ENCODE measurements at places on chromosomes 6 and 20.

DNA sequence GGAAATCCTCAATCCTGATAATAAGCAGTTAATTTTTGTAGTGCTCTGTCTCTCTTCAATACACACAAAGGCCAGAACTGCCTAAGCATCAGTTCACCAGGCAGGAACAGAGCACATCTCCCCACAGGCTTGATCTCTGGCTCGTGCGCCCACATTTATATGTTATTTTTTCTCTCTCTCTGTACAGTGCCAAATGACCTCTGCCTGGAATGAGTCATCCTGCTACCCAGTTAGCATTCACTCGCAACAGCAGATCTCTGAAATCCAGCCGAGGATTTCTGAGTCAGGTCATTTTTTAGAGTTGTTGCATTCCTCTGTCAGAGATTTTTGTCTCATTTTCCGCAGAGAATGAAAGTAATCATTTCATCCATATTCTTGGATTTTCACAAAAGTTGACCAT, 107.1 kb downstream of the COL12A1 start:
- no peak for DNase-seq

DNA sequence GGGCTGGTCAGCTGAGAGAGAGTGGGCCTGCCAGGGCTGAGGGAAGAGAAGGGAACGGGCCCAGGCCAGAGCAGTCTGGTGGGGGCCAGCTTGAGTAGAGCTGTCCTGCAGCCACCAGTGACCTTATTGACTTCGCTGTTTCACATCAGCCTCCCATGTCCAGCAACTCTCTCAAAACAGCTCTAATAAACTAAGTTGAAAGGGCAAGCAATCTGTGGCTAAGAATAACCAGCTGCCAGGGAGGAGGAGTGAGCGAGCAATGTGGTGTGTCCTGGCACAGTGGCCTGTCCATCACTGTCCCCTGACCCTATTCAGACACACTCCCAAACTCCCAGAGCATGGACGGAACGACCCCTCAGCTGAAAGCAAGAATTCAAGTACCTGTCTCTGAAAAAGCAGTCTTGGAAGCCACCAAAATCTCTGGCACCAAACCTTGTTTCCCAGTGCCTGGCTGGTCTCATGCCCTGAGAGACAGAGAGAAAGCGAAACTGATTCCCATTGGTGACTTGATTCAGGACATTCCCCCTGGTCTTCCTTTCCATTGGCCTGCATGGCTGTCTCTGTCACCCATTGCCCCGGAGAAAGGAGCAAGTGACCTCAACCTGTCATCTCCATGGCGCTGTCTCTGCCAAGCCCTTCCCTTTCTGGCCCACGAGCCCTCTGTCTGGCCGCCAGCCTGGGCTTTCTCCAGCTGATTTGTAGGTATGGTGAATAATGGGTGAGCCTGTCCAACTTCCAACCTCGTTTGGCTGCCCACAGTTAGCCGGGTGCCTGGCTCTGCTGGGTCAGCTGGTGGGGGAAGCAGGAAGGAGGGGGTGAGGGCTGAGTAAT, at the start of gene DDO:
Gene DDO, minus strand, starts transcription at position 490 of the 831 bp plus-strand sequence. CDS start 2,113 bp downstream, outside the sequence.
- DNase-seq: no peak

DNA sequence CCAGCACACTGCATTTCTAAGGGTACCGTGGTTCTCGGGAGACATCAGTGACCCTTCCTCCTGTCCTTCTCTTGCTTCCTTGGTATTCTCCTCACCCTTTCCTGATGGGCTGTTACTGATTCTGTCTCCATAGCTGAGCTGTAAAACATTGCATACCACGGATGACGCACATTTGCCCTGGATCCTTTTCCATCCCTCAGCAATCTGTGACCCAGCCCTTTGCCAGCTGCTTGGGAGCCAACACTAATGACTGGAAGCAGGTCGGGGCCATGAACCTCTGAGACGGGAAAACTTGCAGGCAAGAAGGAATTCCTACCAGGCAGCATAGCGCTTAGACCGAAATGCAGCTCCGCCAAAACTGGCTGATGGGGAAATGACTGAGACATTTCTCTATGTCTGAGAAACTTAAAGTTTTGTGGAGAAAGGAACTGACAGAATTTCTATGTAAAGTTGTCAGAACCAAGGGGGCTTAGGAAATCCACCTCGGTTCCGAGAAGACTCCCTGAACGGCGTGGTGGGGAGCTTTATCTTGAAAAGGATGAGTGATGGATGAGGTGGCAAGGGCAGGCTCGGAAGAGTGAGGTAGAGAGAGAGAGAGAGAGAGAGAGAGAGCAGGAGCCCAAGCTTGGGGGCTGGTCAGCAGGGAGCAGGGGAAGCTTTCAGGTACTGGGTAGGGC, 19.2 kb downstream of the TUBB2B start:
- DNase-seq: no peak

GRCh38 chr20:17518339-17519052, 12.7 kb downstream of the BFSP1 start:
- DNase-seq: no peak

- DNase-seq: no peak
These were observed 242.2 kb upstream of the ECI2 start for GRCh38 chr6:4377603-4378002.

GRCh38 chr6:136404627-136405419, 115.2 kb upstream of the BCLAF1 start:
- no peak for DNase-seq

DNA sequence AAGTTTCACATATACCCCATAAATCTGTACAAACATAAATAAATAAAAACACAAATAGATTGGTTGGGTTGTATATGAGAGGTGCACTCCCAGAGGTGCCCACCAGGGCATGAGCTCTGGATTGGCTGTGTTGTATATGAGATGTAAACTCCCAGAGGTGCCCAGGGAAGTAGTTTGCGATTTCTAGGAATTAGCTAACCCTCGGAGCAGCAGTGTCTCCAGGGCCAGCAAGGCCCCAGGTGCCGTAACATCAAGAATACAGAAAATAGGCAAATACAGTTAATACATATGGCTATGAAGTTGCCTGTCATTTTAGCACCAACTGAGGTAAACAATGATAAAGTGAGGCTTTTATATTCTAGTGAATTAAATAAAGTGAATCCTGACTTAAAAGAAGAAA, 5.4 kb upstream of the GINM1 start:
- no peak for DNase-seq

GRCh38 chr20:36850759-36851158, 25.2 kb upstream of the TLDC2 start:
- DNase-seq: no peak

GRCh38 chr6:15330174-15330944, 84.5 kb downstream of the JARID2 start:
- DNase-seq: peak; percentile 62

- DNase-seq: no peak
These were observed 63.8 kb downstream of the MBOAT1 start for GRCh38 chr6:20148433-20148832.

DNA sequence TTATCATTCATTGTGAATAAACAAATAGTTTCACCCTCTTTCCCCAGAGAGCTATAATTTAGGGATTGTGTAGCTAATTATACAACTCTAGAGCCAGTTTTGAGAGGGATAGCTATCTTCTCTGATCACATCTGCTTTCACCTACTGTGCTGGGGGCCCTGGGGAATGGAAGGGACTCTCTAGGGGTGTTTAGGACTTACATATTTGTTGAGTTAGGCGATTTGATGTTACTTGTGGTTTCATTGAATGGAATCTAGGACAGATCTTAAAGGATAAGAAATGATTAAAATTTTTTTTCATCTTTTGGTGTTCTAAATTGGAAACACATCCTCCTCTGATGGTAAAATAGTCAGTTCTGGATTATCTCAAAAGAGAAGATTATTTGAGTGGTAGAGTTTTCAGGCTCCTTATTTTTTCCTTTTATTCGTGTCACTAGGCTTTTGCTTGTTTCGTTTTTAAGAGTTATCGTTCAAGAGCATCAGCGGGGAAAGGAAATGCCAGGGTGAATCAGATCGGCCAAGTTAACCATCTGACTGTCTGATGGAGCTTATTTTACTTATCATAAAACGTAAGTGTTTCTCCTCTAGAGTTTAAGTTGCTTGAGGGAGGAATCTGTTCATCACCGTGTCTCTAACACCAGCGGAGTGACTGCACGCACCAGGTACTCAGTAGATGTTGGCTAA, 236.7 kb downstream of the FARS2 start:
- DNase-seq: no peak

DNA sequence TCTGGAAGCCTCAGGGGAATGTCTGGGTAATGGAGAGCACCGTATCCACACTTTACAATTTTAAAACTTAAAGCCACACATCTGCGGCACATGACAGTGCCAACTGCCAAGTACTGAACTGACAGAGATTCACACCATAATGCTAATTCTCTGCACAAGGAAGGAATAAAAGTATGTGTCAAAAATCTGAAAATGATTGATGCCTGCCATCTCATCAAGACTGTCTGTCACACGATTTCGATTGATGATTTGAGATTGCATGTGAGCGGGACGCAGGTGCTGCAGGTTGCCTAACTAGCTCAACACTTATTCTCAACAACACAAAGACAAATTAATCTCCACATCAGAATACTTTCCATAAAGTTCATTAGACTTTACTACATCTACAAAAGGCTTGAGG, 391.2 kb downstream of the PRKN start:
- DNase-seq: no peak
